Activated CD4-positive, CD25-positive, alpha-beta regulatory T cell treated with anti-CD3 and anti-CD28 coated beads, Interleukin-2, amount 50 U/mL, for 72 hours (primary cell): ENCODE measurements at places on chromosomes 12 and 14.

GRCh38 chr14:80233470-80234089 is 22.3 kb upstream of the DIO2 start:
- DNase-seq = no peak

DNA sequence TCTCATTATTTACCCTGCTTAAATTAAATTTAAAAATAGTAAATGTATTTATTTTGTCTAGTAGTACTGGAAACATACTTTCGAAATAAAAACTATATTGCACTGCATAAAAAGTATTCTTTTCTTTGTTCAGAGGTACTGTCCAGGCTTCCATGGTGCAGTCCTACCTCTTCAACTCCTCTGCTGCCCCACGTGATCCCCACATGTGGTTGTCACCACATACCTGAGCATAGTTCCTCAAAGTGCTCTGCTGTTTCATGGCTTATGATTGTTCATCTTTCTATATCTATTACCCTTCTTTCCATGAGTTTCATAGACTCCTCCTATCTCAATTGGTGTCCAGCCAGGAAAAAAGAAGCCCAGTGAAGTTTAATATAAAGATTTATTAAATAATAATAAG is 317.5 kb upstream of the OR4E1 start:
- no peak for DNase-seq

DNA sequence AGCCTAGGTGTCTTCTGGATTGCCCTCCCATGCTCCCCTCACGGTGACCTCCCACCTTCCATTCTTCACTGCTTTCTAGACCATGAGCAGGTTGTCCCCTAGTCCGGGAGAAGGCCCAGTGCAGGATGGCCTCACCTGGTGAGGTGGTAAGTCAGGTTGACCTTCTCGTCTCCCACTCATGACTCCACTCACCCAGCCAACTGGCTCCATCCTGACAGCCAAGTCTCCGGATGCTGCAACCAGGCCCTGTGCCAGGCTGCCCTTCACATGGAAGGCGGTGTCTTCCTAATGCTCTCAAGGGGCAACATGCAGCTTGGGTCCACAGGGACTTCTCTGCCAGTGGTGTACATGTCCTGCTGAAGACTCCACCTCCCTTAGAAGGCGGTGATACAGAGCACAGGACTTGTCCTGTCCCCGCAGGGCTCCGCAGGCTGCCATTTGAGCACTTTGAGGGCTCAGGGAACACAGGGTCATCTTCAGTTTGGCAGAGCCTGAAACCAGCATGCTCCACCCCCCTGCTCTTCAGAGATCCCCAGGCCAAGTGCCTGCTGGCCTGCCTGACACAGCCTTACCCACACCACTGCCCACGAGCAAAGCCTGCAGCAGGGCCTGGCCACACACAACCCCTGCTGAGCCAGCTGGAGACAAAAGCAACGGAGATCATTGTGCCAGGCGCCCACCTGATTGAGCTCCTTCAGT is 25.4 kb downstream of the BATF start:
- DNase-seq = peak; percentile 31

DNA sequence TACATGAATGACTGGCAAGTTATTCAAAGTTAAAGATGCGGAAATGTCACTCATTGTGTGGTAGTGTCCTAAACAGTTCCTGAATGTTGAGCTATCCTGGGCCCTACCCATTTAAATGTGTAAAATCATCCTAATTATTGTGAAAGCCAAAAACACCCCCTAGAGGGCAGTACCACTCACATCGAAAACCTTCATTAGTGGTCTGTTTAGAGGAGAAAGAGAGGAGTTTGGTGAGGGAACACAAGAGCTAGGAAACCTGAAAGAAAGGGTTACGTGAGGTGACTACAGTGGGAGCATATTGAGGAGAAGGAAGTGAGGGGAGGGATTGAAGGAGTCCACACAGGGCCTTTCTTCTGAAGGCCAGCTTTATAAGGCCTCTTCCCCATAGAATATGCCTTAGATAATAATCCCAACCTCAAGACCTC is 2.5 kb upstream of the TEP1 start:
- DNase-seq = no peak

DNA sequence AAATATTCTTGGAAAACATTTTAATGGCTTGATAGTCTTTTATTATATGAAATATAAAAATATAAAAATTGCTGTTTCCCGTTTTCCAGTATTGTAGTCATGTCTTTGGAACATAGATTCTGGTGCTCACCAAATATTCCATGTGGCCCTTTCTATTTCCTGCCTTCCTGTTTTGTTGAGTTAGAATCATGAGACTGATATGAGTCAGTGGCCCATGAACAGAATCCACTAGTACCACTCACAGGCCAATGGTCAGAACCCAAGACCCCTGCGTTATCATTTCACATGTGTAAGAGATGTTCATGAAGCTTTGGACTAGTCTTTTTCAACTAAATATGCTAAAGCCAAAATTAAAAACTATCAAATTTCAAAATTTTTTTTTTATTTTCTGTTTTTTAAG is 56.9 kb downstream of the BICD1 start:
- DNase-seq = no peak

DNA sequence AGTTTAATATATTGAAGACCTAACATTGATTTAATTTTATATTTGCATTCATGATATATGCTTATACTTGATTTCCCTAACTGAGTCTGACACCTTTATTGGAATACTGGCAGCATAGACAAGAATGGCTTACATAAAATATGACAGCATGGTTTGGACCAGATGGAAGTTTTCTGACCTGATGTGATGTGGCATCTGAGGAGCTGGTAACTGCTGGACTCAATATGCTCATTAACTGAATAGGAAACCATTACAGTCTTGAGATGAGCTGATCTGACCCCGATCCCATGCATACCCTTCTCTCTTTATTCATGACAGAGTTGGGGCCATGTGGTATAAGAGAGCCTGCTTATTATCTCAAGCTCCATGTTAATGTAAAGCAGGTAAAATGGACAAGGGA is 604.8 kb upstream of the SEL1L start:
- DNase-seq = no peak

GRCh38 chr14:78836777-78837176 is 666.6 kb downstream of the NRXN3 start:
- DNase-seq = no peak

- no peak for DNase-seq
These were observed 27.8 kb downstream of the FAM222A start for GRCh38 chr12:109741286-109741969.

DNA sequence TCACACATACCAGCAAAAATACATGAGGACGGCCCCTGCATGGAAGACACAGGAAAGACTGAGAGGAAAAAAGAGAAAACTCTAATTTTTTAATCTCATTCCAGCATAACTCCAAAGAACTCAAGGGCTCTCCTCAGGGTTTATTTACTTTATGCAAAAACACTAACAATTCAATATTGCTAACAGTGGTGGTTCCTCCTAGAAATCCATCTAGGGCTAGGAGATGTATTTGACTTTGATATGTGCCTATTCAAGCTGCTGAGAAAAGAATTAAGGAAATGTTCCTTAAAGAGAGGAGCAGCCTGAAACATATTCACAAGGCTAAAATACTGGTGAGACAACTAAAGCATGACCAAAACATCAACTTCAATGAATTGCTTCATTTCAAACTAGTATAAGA is 57.0 kb downstream of the SLC25A21 start:
- no peak for DNase-seq

DNA sequence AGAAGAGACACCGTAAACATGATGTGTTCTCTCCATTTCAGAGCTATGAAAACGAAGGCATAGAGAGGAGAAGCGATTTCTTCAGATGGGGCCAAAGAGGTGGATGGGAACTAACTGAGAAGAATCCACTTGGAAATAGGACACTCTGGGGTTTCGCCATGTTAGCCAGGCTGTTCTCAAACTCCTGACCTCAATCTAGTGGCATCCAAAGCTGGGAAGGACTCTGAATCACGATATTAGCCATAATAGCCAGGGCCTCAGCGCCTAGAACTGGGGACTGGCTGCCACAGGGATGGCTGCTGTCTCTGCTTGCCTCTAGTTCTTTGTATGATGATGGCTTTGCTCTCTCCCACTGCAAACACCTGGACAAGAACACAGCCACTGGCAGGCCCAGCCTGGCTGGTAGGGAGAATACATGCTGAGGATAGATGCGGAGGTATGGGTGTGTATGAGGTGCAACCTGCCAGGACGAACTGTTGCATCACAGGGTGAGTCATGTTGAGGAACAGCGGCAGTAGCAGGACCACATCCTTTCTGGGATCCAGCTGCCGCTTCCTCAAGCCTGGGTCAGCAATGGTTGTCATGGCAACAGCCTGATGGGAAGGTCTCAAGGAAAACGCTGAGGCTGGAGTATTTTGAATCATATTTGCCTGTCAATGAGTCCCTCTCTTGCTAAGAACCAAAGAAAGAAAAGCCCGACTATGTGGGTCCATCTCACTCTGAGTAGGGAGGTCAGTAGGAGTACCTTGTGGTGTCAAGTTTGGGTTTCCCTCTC is 31.1 kb downstream of the CCDC177 start:
- DNase-seq = peak; percentile 34

DNA sequence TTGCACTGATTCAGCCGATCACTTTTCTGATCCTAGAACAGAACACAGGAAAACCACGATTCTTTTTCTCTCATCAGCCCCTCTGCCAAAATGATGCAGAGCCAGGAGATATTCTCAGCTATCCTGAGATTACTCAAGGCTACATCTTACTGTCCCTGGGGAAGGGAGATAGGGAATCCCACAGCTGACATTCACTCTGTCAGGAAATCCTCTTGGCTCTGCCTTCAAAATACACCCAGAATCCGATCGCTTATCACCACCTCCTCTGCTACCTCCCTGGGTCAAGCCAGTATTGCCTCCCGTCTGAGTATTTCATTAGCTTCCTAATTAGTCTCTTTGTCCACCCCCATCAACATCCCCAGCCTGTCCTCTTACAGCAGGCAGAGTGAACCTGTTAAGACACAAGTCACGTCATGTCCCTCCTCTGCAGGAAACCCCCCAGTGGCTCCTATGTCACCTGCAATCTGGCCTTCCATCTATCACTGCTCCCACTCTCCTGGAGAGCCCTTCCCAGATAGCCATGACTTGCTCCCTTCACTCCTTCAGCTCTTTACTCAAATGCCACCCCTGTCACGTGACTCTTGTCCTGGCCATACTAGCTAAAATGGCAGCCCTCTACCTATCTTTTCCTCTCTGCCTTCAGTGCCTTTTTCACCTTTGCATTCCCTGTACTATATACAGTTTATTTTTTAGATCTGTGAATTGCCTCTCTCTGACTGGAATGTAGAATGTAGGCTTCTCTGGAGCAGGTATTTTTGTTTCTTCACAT is 70.3 kb downstream of the GALNT4 start:
- DNase-seq = no peak

GRCh38 chr12:122031342-122032216 is 9.9 kb downstream of the BCL7A start:
- peak; percentile 64 for DNase-seq

DNA sequence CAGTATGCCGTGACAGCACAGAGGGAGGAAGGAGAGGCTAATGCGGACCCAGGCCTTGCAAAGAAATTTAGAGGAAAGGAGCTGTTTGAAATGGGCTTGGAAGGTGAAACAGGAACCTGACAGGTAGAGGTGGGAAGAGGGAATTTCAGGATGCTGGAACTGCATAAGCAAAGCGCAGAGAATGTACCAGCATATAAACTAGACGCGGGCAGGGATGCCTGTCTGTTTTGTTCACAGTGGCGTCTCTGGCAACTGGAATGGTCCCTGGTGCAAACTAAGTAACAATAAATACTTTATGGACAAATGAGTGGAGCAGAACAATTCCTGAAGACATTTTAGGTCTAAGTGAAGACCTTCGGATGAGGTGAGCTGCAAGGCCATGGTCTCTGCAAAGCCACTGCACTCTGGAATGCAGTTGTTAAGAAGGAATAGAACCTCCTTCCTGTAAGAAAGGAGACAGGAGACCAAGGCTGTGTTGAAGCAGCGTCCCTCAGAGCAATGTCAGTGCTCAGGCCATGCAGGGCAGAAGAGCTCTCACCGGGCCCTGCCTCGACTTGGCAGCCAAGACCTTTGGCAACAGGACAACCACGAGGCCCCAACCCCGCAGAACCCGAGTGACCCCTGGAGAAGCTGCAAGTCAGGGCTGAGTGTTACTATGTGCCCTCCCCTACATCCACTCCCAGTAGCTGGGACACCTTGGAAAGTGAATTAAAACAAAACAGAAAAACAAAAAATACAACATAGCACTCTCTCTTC is 42.8 kb downstream of the PITPNM2 start:
- DNase-seq = no peak

DNA sequence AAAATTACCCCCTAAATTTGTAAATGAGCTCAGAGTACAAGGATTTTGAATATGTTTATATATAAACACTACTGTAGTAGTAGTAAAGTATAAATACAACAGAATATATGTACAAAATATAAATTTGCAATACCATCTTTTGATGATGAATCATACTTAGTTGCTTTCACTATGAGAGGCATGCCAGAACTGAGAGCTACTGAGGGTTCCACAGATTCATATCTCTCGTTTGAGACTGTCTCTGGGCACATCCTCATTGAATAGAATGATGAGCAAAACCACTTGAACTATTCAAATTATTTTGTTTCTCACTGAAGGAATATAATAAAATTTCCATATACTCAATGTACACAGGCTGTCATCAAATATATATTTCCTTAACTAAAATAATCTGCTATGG is 417.6 kb downstream of the NAV3 start:
- no peak for DNase-seq

GRCh38 chr12:94145191-94145983 is 3.0 kb upstream of the PLXNC1 start:
- DNase-seq = no peak

- DNase-seq = no peak
These were observed 116.5 kb downstream of the MED13L start for GRCh38 chr12:116160883-116161458.

- peak; percentile 70 for DNase-seq
These were observed at the start of gene CARMIL3 for GRCh38 chr14:24051789-24052655. Gene CARMIL3 (plus strand): TSS chr14:24052009. CDS start chr14:24052154, 145 bp downstream.

DNA sequence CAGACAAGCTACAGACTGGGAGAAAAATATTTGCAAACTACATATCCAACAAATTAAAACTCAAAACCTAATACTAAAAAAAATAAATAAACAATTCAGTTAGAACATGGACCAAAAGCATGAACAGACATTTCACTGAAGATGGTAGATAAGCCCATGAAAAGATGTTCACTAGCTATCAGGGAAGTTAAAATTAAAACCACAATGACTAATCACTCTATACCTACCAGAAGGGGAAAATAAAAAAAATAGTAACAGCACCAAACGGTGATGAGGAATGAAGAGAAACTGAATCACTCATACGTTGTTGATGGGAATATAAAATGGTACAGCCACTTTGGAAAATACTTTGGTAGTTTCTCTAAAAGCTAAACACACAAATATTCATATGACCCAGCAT is 31.1 kb upstream of the DHRS7 start:
- no peak for DNase-seq
